ENCODE measurements at places on chromosomes 11 and 22.

- peak; percentile 41 for DNase-seq
These were observed 16.5 kb downstream of the NCAM1 start for GRCh38 chr11:112977755-112978154.

- DNase-seq = no peak
These were observed 32.1 kb upstream of the PCF11 start for GRCh38 chr11:83124636-83125424.

DNA sequence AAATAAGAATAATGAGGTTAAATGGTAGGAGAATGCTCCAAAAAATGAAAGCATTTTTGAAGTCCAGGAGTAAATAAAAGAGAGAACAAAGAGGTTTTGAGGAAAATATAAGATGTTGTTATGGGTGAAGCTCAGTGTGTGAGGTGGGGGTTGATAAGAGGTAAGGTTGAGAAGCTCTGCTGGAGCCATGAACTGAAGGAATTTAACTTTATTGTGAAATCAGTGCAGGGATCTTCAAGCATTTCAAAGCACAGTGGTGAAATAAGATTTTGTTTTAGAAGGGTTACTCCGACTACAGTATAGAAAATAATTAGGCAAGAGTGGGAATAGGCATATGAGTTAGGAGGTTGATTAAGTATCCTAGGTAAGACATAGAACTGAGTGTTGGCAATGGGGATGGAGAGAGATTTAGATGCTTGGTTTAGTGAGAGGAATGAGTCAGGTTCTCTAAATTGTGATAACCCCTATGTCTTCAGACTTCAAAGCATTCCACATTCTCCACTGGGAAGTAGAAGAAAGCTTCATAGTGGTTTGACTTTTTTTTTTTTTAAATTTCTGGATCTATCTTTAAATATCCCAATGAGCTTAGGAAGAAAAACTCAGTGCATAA, 403.2 kb downstream of the AASDHPPT start:
- DNase-seq = no peak

DNA sequence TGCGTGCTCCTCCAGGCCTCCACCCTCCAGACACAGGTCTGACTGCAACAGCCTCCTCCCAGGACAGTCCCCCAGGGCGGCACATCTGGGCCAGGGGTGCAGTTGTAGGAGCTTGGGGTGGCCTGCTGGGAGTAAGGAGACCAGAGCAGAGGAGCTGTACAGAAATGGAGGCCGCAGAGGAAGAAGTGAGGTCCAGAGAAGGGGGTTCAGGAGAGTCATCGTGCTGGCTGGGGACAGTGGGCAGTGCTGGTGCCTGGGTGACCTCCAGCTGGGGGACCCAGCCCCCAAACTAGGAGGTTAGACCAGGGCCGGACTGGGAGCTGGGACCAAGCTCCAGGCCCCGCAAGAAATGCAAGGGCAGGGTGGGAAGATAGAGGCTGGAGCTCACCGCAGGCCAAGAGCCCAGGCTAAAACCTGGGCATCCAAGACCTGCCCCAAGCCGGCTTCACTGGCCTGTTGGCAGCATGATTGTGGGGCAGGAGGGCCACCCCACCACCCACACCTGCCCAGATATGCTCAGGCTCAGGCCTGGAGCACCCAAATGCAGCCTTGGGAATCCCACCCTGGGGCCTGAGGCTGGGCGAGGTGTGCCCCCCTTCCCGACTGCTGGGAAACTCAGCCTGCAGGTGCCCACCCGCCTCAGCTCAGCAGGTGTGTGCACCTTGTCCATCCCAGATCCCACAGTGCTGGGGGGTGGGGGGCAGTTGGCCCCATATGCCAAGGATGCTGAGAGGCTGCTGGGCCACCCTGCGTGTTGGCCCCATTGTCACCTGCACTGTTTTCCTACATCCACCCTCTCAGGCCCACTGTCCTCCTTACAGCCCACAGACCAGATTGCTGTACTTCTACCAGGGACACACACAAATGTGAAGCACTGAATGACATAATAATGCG, 96.9 kb downstream of the MORC2 start:
- no peak for DNase-seq

DNA sequence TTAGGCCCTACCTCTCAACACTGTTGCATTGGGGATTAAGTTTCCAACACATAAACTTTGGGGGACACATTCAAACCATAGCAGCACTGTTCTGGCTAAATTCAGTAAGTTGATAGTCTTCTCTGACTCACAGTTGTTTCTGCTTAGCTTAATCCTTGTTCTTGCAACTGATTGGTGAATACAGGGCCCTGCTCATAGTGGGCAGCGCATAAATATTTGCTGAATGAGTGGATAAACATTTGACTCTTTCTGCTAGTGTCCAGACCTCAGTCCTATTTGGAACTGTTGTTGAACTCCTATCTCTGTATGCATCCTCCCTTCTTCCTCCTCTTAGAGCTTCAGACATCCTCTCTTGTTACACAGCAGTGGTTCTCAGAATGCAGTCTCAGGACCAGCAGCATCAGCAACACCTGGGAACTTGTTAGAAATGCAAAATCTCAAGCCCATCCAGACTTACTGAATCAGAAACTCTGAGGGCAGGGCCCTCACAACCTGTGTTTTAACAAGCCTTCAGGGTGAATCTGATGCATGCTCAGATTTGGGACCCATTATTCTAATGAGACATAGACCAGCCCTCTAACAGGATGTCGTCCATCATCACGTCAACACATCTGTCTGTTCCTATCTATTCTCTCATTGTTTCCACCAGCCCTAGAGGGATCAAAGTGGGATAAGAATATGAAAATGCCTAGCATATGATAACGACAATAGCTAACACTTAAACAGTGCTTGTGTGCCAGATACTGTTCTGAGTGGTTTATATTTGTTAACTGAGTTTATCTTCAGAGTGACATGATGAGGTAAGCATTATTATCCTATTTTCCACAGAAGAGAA, 22.3 kb downstream of the SPON1 start:
- DNase-seq = no peak

DNA sequence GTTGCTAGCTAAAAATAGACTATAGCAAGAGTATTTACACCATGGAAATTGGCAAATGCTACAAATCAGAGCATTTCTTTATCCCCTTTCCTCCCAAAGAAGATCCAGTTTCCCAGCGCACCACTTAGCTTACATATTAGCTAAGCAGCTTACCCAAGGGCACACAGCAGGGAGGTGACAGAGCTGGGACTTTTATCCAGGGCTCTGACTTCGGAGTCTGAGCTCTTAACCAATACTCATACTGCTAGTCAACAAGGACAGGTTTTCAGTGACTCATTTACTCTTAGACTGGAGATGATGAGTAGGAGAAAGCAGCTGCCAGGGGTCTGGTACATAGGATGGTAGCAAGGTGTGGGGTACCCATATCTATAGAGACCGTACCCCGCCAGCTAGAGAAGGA, 38.4 kb downstream of the NAV2 start:
- no peak for DNase-seq

- DNase-seq = no peak
These were observed 61.9 kb upstream of the SORL1-AS1 start for GRCh38 chr11:121514432-121515334.

Measured in NCI-H460 (cell line).